ENCODE measurements at places on chromosomes 16 and 17. TPM values are rescaled to one million over a fixed set of nuclear protein-coding genes. Genes with fewer than 3 reads are reported as not detected.

GRCh38 chr17:38724337-38724988 lies 5.7 kb upstream of the CISD3 start:
- H3K27ac ChIP-seq, result no peak overlapping the region
- no peak overlapping the region for H3K4me3 ChIP-seq
- peaks cover 70% of the 10 kb centered on the region for H3K36me3 ChIP-seq
- DNase-seq, result peak; percentile 73
- peaks cover 13% of the 10 kb centered on the region for H3K4me1 ChIP-seq

- H3K27ac ChIP-seq, result no peak overlapping the region
- H3K4me3 ChIP-seq, result peak overlapping the region; percentile 15
- no peak for DNase-seq
Measured at GRCh38 chr16:86515777-86516622, 5.7 kb downstream of the FOXF1 start.

DNA sequence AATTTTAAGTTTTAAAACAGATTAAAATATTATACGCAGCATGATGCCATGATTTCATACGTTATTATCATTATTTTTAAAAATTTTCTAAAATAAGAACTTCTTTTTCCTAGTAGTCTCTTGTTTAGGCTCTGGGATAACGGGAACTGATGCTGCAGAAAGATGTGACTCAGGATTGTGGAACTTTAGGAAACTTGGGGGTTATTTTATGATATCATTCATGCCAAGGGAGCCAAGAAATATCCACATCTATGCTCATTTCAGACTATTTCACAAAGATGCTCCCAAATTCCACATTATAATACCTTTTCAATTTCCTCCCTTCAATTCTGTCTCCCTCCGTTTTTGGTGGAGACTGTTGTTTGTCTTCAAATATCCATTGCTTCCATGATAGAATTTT lies 236.4 kb downstream of the HS3ST3A1 start:
- no peak overlapping the region for H3K27ac ChIP-seq
- H3K27me3 ChIP-seq, result no peaks in the 10 kb centered on the region
- no peak overlapping the region for H3K4me3 ChIP-seq

DNA sequence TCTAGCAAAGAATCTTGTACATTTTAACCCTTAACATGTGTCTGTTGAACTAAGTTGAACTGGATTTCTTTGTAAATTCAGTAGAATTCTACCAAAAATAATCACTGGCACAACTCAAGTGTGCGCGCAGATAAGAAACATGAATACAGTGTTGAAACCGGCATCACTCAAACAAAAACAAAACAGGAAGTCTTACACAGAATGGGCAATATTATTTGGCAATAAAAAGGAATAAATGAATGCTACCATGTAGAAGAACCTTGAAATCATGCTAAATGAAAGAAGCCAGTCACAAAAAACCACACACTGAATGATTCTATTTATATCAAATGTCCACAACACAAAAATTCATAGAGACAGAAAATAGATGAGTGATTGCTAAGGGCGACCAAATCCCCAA lies 102.9 kb upstream of the ZFHX3 start:
- no peak overlapping the region for H3K27ac ChIP-seq
- H3K27me3 ChIP-seq, result no peaks in the 10 kb centered on the region
- H3K36me3 ChIP-seq, result no peaks in the 10 kb centered on the region
- H3K4me3 ChIP-seq, result no peak overlapping the region
- peaks cover 10% of the 10 kb centered on the region for H3K4me1 ChIP-seq

- no peak for DNase-seq
- H3K27ac ChIP-seq, result no peak overlapping the region
- peaks cover 12% of the 10 kb centered on the region for H3K4me1 ChIP-seq
- no peaks in the 10 kb centered on the region for H3K27me3 ChIP-seq
- no peak overlapping the region for H3K4me3 ChIP-seq
- H3K36me3 ChIP-seq, result no peaks in the 10 kb centered on the region
Measured at GRCh38 chr17:80727409-80727755, 182.7 kb downstream of the RPTOR start.

- H3K36me3 ChIP-seq, result no peaks in the 10 kb centered on the region
- no peak for DNase-seq
- H3K27ac ChIP-seq, result no peak overlapping the region
- H3K4me3 ChIP-seq, result no peak overlapping the region
Measured at GRCh38 chr17:61583242-61583641, 7.8 kb downstream of the NACA2 start.

- no peak for DNase-seq
- no peak overlapping the region for H3K4me3 ChIP-seq
- H3K27ac ChIP-seq, result no peak overlapping the region
- H3K27me3 ChIP-seq, result no peaks in the 10 kb centered on the region
- H3K36me3 ChIP-seq, result no peaks in the 10 kb centered on the region
Measured at GRCh38 chr17:63246344-63246743, 199.8 kb downstream of the CYB561 start.

DNA sequence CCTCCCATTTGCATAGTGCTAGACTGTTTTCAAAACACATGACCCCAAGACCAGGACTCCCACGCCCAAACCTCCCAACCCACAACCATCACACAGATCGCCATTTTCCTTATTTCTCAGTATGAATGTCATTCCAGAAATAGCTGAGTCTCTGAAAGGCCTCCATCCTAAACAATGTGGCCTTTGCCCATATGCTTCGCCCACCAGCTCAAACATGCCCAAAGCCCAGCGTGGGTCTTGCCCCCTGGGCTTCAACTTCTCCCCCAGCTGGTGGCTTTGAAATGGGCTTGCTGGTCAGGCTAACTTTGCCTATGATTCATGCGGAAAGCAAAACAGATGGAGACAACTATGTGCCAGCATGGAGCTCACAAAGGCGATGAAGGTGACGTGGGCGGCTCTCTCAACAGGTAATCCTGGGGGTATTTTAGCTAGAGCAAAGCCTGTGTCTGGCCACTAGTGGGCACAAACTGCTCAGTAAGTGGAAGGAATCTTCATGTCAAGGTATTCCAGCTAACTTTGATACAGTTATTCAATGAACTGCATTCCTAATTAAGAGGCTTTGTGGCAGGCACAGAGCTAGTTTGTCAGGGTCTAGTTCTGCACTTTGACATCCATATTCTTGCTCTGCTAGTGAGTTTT lies 17.1 kb downstream of the PMP22 start:
- no peaks in the 10 kb centered on the region for H3K36me3 ChIP-seq
- DNase-seq, result no peak
- H3K4me3 ChIP-seq, result no peak overlapping the region
- H3K27me3 ChIP-seq, result no peaks in the 10 kb centered on the region

GRCh38 chr16:64659866-64660265 lies 462.0 kb downstream of the CDH11 start:
- no peaks in the 10 kb centered on the region for H3K27me3 ChIP-seq
- H3K4me3 ChIP-seq, result no peak overlapping the region
- no peaks in the 10 kb centered on the region for H3K36me3 ChIP-seq
- no peak overlapping the region for H3K27ac ChIP-seq
- DNase-seq, result no peak

DNA sequence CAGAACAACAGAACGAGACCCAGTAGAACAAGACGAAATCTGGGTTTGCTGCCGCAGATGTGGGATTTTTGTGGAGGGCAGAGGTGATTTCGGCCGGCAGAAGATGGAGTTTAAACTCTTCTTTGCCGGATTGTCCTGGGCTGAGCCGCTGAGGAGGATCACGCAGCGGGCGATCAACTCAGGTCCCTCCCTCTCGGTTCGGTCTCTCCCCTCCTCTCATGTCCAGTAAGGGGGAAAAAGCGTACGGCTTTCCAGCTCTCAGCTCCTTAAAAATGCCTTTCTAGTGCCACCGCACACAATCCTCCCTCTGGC lies 2.5 kb downstream of the PHF12 start:
- peaks cover 26% of the 10 kb centered on the region for H3K36me3 ChIP-seq
- H3K27ac ChIP-seq, result peak overlapping the region; percentile 94
- DNase-seq, result no peak

DNA sequence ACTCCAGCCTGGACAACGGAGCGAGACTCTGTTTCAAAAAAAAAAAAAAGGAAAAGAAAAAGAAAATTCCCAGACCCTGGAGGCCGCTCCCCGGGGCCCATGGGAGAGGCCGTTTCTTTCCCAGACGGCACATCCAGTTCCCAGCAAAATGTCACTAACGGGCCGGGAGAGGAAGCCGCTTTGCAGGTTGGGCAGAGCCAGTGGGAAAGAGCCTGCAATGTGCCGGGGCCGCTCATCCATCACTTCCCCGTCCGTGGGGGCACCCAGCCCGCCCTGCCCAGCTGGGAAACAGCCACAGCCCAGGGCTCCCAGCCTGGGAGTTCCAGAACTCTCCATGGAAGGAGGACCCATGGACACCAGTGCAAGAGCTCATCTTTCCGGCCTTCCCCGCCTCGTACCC lies 41.8 kb upstream of the PABPN1L start:
- DNase-seq, result peak; percentile 54
- no peaks in the 10 kb centered on the region for H3K36me3 ChIP-seq
- peak overlapping the region; percentile 68 for H3K27ac ChIP-seq
- H3K4me3 ChIP-seq, result no peak overlapping the region
- H3K27me3 ChIP-seq, result no peaks in the 10 kb centered on the region

- H3K4me3 ChIP-seq, result no peak overlapping the region
- no peak for DNase-seq
- H3K36me3 ChIP-seq, result no peaks in the 10 kb centered on the region
- no peak overlapping the region for H3K27ac ChIP-seq
Measured at GRCh38 chr16:2860826-2861567, 3.0 kb upstream of the PRSS22 start.

- peak overlapping the region; percentile 51 for H3K27ac ChIP-seq
- DNase-seq, result peak; percentile 55
- no peaks in the 10 kb centered on the region for H3K27me3 ChIP-seq
- peaks cover 8% of the 10 kb centered on the region for H3K36me3 ChIP-seq
Measured at GRCh38 chr17:44102849-44103622, 20.4 kb downstream of the HDAC5 start.

DNA sequence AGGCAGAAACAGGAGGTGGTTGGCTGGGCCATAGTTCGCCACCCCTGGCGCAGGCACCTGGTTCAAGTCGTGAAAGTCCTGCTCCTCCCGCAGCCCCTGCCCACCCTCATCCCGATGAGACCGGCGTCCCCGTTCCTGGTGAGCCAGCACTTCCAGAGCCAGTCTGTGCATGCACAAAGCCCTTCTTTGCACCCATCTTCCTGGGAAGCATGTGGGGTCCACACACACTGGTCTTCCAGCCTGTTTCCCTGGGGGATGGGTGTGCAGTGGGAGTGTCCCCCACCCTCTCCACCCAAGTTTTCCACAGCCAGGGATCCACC lies 1.6 kb upstream of the ZG16B start:
- H3K27ac ChIP-seq, result no peak overlapping the region
- no peak overlapping the region for H3K4me3 ChIP-seq
- no peak for DNase-seq
- no peaks in the 10 kb centered on the region for H3K36me3 ChIP-seq
- no peaks in the 10 kb centered on the region for H3K4me1 ChIP-seq

GRCh38 chr17:80844418-80844990 lies 147.1 kb upstream of the CHMP6 start:
- no peak overlapping the region for H3K27ac ChIP-seq
- H3K4me1 ChIP-seq, result no peaks in the 10 kb centered on the region
- no peak overlapping the region for H3K4me3 ChIP-seq
- H3K27me3 ChIP-seq, result no peaks in the 10 kb centered on the region

DNA sequence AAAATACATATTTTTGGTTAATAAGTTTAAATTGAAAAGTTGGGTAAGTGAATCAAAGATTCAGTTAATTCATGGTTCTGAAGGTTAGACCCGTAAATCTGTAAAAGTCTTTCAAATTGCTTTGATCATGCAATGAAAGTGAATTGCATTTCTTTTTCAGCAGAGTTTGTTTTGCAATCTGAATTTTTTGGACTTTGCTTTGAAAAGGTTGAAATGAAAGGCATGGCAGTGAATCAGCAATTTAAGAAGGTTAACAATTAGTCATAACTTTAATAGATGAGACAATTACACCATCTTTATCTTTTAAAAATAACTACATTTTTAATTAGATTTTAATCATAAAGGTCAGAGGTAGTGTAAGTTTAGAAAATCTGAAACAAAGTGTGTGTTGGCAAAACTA lies 310.9 kb upstream of the KCNJ16 start:
- H3K27ac ChIP-seq, result no peak overlapping the region
- no peaks in the 10 kb centered on the region for H3K36me3 ChIP-seq
- no peaks in the 10 kb centered on the region for H3K4me1 ChIP-seq

DNA sequence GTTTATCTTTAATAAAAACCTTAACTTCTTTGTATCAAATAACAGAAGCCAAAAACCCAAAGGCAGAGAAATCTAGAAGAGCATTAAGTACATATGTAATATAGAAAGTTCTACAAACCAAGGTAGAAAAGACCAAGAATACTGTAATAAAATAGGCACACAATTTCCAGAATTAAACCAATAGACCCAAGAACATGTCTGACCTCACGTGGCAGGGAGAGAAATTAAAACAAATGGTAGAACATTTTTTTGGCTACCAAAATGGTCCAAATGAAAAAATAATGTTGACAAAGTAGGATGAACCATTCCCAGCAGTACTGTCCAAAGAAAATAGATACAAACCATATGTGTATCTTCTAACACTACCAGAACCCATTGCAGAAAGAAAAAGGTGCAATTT lies 183.5 kb downstream of the CPPED1 start:
- H3K36me3 ChIP-seq, result no peaks in the 10 kb centered on the region
- no peaks in the 10 kb centered on the region for H3K4me1 ChIP-seq
- H3K27ac ChIP-seq, result no peak overlapping the region
- H3K27me3 ChIP-seq, result peaks cover 10% of the 10 kb centered on the region
- DNase-seq, result no peak

- H3K27ac ChIP-seq, result no peak overlapping the region
- H3K27me3 ChIP-seq, result peaks cover 21% of the 10 kb centered on the region
- H3K4me1 ChIP-seq, result no peaks in the 10 kb centered on the region
- no peaks in the 10 kb centered on the region for H3K36me3 ChIP-seq
- no peak overlapping the region for H3K4me3 ChIP-seq
Measured at GRCh38 chr16:82063456-82064082, 28.5 kb downstream of the HSD17B2 start.

- no peak for DNase-seq
- H3K36me3 ChIP-seq, result no peaks in the 10 kb centered on the region
- no peak overlapping the region for H3K4me3 ChIP-seq
- no peaks in the 10 kb centered on the region for H3K27me3 ChIP-seq
Measured at GRCh38 chr16:82301146-82301755, 131.2 kb upstream of the MPHOSPH6 start.

GRCh38 chr16:53666786-53667415 lies 36.8 kb downstream of the RPGRIP1L start:
- no peaks in the 10 kb centered on the region for H3K27me3 ChIP-seq
- peaks cover 5% of the 10 kb centered on the region for H3K36me3 ChIP-seq
- no peak overlapping the region for H3K4me3 ChIP-seq
- H3K27ac ChIP-seq, result no peak overlapping the region
- DNase-seq, result no peak

The HSF5 gene
- total RNA-seq, result not detected

The ZNF287 gene
- 10.6 TPM for total RNA-seq

The IRX3 gene
- 35.7 TPM for total RNA-seq

The KRTAP4-5 gene
- total RNA-seq, result not detected

The ABI3 gene
- 5.0 TPM for total RNA-seq

The IGF2BP1 gene
- total RNA-seq, result not detected

The C1QTNF8 gene
- total RNA-seq, result not detected

The XYLT1 gene
- total RNA-seq, result 3.7 TPM

The KRT15 gene
- total RNA-seq, result not detected

The CFAP97D1 gene
- 0.09 TPM for total RNA-seq

The SP6 gene
- total RNA-seq, result 0.34 TPM

The TMEM92 gene
- not detected for total RNA-seq

The RAI1 gene
- 20.0 TPM for total RNA-seq

The OR3A3 gene
- total RNA-seq, result not detected

Data from heart right ventricle (tissue), 16 donors.